Spinal cord (tissue), 10 donors: ENCODE measurements at places on chromosomes 1 and 21. TPM values are rescaled to one million over a fixed set of nuclear protein-coding genes. Genes with fewer than 3 reads are reported as not detected.

Gene CCDC24
- polyA plus RNA-seq = 18.2 TPM

Gene AIRE
- 0.63 TPM for polyA plus RNA-seq

DNA sequence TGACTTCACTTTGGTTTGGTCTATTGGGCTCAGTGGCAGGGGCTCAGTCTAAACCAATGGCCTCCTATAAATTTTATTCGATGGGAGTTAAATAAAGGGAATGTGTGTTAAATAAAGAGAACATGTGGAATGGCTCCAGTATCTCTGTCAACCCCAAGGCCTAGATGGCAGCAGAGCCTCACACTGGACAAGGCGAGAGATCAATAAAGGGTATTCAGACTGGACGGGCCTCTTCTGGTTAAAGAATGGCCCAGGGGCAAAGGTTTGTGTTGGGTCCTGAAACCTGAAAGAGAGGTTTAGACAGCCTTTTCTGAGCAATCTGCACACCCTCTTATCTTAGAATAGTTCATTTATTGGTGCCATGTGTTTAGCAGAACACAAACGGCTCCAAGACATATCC lies 34.7 kb downstream of the SH3BP5L start:
- DNase-seq = no peak

GRCh38 chr1:234875953-234876855 lies 252.4 kb downstream of the TOMM20 start:
- no peak for DNase-seq

- DNase-seq = no peak
Observed at GRCh38 chr1:46003315-46003714, 129.1 kb downstream of the PIK3R3 start.

- peak; percentile 47 for DNase-seq
Observed at GRCh38 chr1:28602536-28603439, 10.7 kb downstream of the RAB42 start.
